Hair follicular keratinocyte (primary cell): ENCODE measurements at places on chromosomes 4 and X. TPM values are rescaled to one million over a fixed set of nuclear protein-coding genes. Genes with fewer than 3 reads are reported as not detected.

Gene AFF2
- not detected in 2 replicates for total RNA-seq

Gene CSAG3
- not detected in 2 replicates for total RNA-seq

Gene GBA3
- 0.08 TPM in 1 of 2 replicates, not detected in the other for total RNA-seq

Gene DMRTC1B
- total RNA-seq: not detected in 2 replicates

Gene PPP1R2C
- not detected in 2 replicates for total RNA-seq

Gene OPHN1
- total RNA-seq: 2.5 TPM in 2 replicates

Gene CT45A3
- not detected in 2 replicates for total RNA-seq

Gene ZIC3
- total RNA-seq: 0.04 TPM in 1 of 2 replicates, not detected in the other

Gene LEF1
- 2.5 and 3.3 TPM in 2 replicates for total RNA-seq

Gene GPC3
- not detected in 2 replicates for total RNA-seq

Gene CTAG2
- not detected in 2 replicates for total RNA-seq

Gene EPHA5
- total RNA-seq: not detected in 2 replicates

Gene FATE1
- not detected in 2 replicates for total RNA-seq

Gene NLGN4X
- 0.08 TPM in 1 of 2 replicates, not detected in the other for total RNA-seq
